ENCODE measurements at places on chromosomes 1 and 21.
A peak's percentile ranks its signal among the peaks of the same experiment; 100 is the strongest.

DNA sequence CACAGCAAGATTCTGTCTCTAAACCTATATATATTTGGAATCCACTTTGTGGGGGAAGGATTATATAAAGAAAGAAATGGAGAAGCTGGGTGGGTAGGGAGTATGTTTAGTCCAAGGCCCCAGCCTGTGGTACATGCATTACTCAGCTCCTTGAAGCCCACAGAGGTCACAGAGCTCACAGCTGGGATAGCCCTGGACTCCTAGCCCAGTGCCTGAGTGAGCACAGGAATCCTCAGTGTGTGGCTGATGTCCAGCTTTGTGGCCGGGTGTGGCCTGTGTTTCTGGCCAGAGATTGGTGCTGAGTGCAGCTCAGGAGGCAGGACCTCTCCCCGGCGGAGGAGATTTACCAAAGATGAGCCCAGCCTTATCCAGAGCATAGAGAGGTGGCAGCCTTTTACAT is 7.6 kb downstream of the CAPN9 start:
- peak; percentile 91 for DNase-seq

DNA sequence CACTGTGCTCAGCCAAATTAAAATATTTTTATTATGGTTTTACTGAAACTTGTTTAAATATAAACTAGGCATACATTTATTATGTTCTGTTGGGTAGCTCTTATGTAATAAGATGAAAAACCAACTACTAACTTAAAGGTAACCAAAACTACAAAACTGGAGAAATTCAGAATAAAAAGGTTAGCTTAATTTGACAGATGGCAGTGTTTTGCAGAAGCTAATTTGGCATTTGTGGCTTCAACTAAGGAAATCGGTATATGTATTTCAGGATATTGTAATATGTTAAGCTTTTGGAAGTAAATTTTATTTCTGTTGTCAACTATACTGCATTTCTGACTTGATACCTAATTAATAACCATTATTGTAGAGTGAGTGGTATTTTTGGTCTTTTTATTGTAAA is 18.8 kb downstream of the USP25 start:
- no peak for DNase-seq

DNA sequence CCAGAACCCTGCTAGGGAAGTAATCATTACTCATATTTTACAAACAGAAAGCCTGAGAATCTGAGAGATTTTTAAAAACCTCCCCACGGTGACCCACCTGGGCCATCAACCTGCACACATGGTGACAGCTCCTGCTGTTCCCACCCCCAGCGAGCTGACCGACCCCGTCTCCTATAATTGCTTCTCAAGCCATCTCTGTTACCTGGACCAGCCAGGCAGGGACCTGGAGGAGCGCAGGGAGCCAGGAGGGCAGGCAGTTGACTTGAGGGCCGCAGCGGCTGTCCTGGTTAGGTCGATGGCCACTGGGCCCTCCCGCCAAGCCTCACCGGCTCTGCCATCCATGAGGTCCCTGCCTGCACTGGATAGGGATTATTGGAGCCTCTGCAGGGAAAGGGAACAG is 7.7 kb downstream of the TFF2 start:
- DNase-seq: no peak

DNA sequence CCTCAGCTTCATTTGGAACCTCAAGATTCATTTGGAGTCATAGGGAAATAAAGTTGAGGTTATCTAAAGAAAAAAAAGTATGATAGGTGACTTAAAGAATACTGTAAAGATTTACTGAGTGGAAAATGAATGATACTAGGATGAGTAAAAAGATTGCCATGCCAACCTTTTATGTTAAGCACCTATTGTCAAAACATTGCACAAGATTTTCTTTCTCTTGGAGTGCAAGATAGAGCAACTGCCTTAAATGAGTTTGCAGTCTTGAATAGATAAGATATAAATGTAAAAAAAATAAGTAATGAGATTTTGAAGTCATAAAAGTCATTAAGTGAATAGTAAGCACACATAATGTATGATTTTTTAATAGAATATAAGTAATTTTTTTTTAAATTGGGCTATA is 5.1 kb upstream of the ANGPTL1 start:
- no peak for DNase-seq

GRCh38 chr1:41520951-41521752 is 36.7 kb upstream of the EDN2 start:
- DNase-seq: no peak

DNA sequence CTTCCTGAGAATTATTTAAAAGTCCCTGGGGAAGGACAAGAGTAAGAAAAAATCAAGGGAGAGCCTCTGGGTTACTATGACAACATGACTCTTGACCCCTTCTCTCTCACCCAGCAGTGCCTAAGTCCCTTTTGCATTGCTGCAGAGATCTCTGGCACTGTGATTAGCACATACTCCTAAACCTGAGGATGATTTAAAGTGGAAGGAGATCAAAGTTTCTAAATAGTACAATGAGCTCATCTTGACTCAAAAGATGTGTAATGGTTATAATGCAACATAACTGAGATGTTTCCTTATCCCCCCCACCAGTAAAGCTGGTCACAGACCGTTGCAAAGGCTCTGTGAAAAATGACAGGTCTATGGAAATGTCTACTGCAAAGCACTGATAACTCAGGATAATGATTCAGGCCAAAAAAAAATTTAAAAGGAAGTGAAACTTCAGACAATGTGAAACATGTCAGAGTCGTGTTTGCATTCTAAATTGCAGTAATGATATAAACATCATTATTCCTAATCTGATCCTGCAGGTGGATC is 519.2 kb downstream of the KIF26B start:
- no peak for DNase-seq

GRCh38 chr1:33330361-33330890 is 9.5 kb upstream of the A3GALT2 start:
- DNase-seq: no peak

DNA sequence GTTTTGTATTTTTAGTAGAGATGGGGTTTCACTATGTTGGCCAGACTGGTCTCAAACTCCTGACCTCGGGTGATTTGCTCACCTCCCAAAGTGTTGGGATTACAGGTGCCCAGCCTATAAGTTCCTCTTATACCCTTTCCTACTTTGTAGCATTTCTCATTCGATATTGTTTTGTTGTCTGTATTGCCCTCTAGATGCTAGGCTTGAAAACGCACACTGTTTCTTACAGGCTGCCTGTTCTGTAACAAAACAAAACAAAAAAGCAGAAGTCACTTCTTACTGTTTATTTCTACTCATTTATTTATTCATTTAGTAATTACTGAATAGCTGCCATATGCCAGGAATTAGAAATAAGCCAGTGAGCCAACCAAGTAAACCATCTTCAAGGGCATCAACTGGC is 136.9 kb upstream of the BMP8A start:
- DNase-seq: no peak

DNA sequence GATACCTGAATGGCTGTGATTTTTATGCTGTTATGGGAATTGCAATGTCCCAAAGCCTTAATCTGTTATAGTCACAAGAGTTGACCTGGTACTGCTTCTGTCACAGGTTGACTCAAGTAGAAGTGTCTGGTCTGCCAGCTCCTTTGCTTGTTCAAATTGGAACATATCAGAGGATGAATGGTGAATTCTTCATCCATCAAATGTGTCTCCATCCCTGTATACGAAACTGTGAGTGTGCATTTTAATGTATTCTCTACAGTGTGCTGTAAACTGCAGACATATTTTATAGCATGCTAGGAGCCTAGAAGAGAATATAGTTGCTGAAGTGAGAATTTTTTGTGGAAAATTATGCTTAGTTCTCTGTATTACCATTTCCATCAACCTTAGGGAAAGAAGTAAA is 608.4 kb downstream of the AMY1C start:
- DNase-seq: no peak

- DNase-seq: peak; percentile 46
Measured at GRCh38 chr1:62746086-62746808, 37.7 kb upstream of the ATG4C start.

GRCh38 chr1:31203215-31203614 is 36.5 kb downstream of the NKAIN1 start:
- no peak for DNase-seq

DNA sequence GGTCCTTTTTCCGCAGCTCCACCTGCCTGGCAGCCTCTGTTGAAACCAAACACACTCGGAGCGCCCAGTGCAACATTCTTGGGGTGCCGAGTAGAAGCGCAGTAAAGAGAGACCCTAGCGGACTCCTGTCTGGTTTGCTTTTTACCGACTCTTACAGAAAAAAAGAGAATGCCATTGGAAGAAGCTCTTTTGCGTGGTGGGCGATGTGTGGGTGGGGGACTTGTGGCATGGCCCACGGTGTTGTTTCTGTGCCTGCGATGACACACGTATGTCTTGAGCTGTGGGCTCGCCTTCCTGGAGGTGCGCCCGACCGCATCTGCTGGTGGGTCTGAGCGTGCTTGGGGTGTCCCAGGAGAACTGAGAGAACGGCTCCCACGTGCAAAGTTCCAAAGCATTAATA is 7.3 kb upstream of the BARHL2 start:
- no peak for DNase-seq

- no peak for DNase-seq
Measured at GRCh38 chr1:161127649-161128048, 4.8 kb downstream of the DEDD start.

DNA sequence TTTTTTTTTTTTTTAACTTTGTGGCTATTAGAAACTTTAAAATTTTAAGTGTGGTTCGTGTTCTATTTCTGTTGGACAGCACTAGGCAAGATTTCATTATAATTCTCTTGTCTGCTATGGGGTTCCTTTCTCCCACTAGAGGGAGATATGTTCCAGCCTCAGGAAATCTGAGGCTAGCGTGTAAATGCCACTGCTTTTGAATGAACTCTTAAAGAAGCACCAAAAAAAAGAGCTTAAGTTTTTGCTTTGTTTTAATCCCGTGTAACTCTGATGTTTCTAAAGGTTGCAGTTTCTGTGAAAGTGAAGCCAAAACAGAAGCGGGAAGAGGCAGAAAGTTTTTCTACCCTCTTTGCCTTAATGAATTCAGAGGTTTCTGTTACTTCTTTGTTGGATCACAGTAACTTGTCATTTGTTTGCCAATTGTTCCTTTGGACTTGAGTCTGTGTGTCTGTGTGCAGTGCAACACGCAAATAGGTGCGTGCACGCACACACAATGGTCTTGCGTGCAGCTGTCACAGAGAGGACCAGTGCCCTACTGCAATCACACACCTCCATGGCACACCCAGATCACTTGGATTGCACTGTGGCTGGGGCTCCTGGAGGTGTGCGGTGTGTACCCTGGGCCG is 32.3 kb downstream of the HHAT start:
- DNase-seq: peak; percentile 71

DNA sequence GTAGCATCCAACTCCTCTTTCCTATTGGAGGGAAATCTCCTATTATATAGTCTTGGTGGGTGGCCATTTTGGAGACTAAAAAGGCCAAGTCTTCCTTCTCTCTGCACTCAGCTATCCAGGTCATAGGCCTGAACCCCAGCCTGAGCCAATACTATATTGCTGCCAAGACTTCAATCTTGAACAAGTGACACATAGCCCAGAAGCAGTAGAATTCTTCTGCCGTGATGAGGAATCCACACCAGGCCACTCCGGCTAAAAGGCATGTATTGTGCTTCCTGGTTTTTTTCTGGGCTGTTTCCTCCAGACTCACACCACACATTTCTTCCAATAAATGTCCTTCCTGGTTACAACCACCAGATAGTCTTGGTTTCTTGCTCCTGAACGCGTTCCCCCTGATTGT is 43.0 kb downstream of the ATF3 start:
- DNase-seq: peak; percentile 78

GRCh38 chr1:61358770-61359455 is 276.6 kb downstream of the NFIA start:
- no peak for DNase-seq

DNA sequence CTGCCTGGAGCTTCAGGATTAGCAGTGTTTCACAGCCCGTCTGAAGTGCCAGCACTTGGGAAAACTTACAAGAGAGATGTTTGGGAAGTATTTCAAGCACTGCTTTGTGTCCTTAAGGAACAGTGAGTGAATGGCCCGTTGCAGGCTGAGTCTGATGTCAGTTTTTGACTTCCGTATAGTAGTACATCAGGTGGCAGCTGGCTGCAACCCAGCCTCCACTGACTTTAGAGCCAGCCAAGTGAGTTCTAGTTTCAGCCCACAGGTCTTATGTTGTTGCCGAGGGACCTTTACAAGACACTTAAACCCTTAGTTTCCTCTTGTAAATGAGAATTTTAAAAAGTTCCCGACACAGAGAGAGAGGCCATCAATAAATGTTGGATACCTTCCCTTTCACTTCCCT is 35.0 kb downstream of the UCK2 start:
- DNase-seq: no peak

- DNase-seq: no peak
Measured at GRCh38 chr1:98385652-98386051, 275.9 kb upstream of the SNX7 start.

DNA sequence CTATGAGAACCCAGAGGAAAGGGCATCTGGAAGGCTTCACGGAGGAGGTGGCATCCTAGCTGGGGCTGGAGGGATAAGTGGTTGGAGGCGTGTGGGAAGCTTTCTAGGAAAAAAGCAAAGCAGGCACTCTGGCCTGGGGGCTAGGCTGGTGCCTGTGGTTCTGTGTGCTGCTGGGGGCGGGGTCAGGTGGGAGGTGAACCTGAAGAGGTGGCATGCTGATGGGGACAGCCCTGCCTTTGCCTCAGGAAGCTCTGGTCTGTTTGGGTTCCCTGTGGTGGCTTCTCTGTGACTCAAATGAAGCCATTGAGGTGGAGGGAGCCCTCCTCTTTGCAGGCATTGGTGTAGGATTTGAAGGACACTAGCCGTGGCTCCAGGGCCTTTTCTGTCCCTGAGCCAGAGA is 221.6 kb upstream of the POU3F1 start:
- no peak for DNase-seq

DNA sequence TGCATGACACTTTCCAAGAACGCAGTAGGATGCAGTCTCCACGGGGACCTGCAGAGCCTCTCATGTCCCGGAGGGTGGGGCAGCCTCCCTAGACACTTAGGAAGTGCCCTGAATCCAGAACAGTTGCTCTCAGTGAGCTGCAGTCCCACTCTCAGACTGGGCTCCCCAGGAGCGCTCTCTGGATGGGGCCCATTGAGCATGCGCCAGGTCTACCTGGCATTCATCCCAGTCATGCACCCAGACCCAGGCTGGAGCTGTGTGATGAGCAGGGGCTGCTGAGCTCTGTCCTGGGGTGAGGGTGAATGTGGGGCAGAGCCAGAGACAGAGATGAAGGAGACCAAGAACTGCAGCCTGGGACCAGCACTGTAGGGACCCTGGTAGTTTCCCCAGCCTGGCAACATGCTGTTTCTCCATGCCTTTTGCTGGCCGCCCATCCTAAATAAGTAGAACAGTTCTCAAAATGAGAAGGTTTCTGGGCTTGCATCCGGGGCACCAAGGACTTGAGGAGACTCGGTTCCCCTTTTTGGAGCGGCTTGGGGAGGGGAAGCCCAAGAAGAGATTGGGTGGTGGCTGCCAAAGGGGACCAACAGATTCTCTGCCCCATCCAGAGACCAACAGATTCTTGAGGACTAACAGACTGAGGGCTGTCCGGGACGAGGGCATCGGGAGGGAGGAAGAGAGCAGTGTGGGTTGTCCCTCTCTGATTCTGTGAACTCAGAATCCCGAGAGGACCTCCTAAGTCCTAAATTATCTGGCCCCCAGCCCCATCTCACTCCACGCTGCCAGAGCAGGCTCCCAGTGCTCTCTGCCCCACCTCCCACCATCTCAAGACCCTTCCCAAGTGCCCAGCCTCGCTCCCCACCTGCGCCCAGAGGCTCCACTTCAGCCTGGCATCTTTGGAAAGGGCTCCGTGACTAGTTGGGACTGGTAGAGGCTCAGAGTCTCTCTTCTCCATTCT is 1.0 kb upstream of the PGLYRP4 start:
- no peak for DNase-seq

All from AG20443 (cell line).